ENCODE measurements at places on chromosomes 16 and 17. TPM values are rescaled to one million over a fixed set of nuclear protein-coding genes. Genes with fewer than 3 reads are reported as not detected.
A peak's percentile ranks its signal among the peaks of the same experiment; 100 is the strongest.

MMP2 gene
- not detected for total RNA-seq

KRT33B gene
- total RNA-seq = not detected

THOC6 gene
- total RNA-seq = 55.5 TPM

SULT1A4 gene
- total RNA-seq = 2.0 TPM

SEZ6L2 gene
- total RNA-seq = not detected

MXRA7 gene
- 3.9 TPM for total RNA-seq

NRN1L gene
- 3.6 TPM for total RNA-seq

GPR179 gene
- total RNA-seq = 0.35 TPM

ASPA gene
- total RNA-seq = not detected

DNA sequence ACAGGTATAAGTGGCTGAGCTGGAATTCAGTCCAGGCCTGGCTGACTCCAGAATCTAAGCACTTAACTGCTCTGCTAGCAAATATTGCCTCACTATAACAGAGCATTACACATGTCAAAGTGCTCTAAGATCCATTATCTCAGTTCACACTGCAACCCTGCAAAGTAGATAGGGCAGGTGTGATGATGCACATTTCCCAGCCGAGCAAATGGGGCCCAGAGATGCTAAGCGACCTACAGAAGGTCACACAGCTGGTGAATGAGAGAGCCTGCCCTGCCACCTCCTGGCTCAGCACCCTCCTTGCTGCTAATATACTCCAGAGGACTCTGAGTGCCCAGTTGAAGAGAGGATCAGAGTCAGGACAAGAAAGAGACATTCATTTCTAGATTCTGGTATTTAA, 73.6 kb upstream of the CCL1 start:
- H3K27me3 ChIP-seq = no peaks in the 10 kb centered on the region
- H3K27ac ChIP-seq = no peak overlapping the region
- no peak overlapping the region for H3K4me3 ChIP-seq
- no peaks in the 10 kb centered on the region for H3K4me1 ChIP-seq
- no peaks in the 10 kb centered on the region for H3K36me3 ChIP-seq

GRCh38 chr17:82457929-82458178, 687 bp upstream of the NARF start:
- peaks cover 7% of the 10 kb centered on the region for H3K36me3 ChIP-seq
- H3K4me3 ChIP-seq = peak overlapping the region; percentile 75
- H3K4me1 ChIP-seq = peaks cover 20% of the 10 kb centered on the region
- no peaks in the 10 kb centered on the region for H3K27me3 ChIP-seq
- DNase-seq = no peak

GRCh38 chr17:37466471-37466870, 23.2 kb upstream of the DUSP14 start:
- no peaks in the 10 kb centered on the region for H3K27me3 ChIP-seq
- H3K27ac ChIP-seq = no peak overlapping the region
- H3K4me1 ChIP-seq = no peaks in the 10 kb centered on the region
- no peak overlapping the region for H3K4me3 ChIP-seq
- peaks cover 33% of the 10 kb centered on the region for H3K36me3 ChIP-seq

- no peak for DNase-seq
- H3K27ac ChIP-seq = no peak overlapping the region
- no peaks in the 10 kb centered on the region for H3K36me3 ChIP-seq
- no peaks in the 10 kb centered on the region for H3K27me3 ChIP-seq
Measured at GRCh38 chr17:74962622-74963394, 9.8 kb downstream of the HID1 start.

GRCh38 chr17:48551214-48551555, 6.3 kb upstream of the HOXB2 start:
- no peaks in the 10 kb centered on the region for H3K27me3 ChIP-seq
- no peak overlapping the region for H3K27ac ChIP-seq
- H3K4me1 ChIP-seq = no peaks in the 10 kb centered on the region

DNA sequence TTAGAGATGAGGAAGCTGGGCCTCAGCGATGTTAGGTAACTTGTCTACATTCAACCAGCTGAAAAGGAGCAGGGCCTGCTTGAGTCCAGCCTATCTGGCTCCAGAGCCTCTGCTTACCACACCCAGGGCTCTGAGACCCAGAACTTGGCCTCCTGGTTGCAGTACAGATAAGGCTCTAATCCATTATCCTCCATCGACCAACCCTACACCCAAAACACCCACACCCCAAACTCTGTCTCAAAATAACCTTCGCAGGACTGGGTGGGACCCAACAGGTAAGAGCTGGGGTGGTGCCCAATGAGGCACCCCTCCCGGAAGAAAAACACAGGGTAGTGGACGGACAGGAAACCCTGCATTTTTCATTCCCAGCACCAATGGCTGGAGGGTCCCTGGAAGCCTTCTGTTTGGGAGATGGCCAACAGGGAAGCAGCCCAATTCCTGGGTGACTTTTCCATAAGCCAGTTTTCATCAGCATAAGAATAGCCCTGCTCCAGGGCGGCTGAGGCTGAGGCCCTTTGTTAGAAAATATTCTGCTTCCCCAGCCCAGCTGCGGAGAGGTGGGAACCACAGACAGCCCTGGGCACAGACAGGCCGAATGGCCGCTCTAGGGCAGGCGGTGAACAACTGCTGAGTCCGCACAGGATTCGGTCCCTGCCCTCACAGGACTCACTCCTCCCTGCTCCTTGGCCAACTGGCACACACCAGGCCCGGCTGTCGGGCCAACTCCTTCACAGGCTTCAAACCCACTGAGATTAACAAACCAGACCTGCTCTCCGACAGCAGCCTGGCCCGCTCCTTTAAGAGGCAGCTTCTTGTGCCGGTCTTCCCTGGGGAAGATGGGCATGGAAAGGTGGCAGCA, 9.8 kb downstream of the SMIM5 start:
- H3K27ac ChIP-seq = no peak overlapping the region
- no peak overlapping the region for H3K4me3 ChIP-seq
- peaks cover 36% of the 10 kb centered on the region for H3K36me3 ChIP-seq
- H3K4me1 ChIP-seq = no peaks in the 10 kb centered on the region

GRCh38 chr17:77503916-77504651, 363.3 kb downstream of the SEC14L1 start:
- no peaks in the 10 kb centered on the region for H3K36me3 ChIP-seq
- DNase-seq = no peak
- H3K4me3 ChIP-seq = no peak overlapping the region
- no peaks in the 10 kb centered on the region for H3K27me3 ChIP-seq

GRCh38 chr17:7493941-7494340, 9.8 kb downstream of the POLR2A start:
- no peaks in the 10 kb centered on the region for H3K27me3 ChIP-seq
- H3K4me3 ChIP-seq = no peak overlapping the region
- DNase-seq = no peak
- H3K36me3 ChIP-seq = peaks cover 20% of the 10 kb centered on the region
- no peak overlapping the region for H3K27ac ChIP-seq

GRCh38 chr16:75679366-75679765, 2.6 kb upstream of the CPHXL2 start:
- H3K27ac ChIP-seq = no peak overlapping the region
- no peaks in the 10 kb centered on the region for H3K36me3 ChIP-seq
- H3K4me3 ChIP-seq = no peak overlapping the region
- no peak for DNase-seq
- no peaks in the 10 kb centered on the region for H3K4me1 ChIP-seq

- no peaks in the 10 kb centered on the region for H3K27me3 ChIP-seq
- H3K27ac ChIP-seq = no peak overlapping the region
- H3K4me1 ChIP-seq = no peaks in the 10 kb centered on the region
- DNase-seq = no peak
- H3K4me3 ChIP-seq = no peak overlapping the region
Measured at GRCh38 chr16:85316944-85317343, 204.7 kb upstream of the CIBAR2 start.

DNA sequence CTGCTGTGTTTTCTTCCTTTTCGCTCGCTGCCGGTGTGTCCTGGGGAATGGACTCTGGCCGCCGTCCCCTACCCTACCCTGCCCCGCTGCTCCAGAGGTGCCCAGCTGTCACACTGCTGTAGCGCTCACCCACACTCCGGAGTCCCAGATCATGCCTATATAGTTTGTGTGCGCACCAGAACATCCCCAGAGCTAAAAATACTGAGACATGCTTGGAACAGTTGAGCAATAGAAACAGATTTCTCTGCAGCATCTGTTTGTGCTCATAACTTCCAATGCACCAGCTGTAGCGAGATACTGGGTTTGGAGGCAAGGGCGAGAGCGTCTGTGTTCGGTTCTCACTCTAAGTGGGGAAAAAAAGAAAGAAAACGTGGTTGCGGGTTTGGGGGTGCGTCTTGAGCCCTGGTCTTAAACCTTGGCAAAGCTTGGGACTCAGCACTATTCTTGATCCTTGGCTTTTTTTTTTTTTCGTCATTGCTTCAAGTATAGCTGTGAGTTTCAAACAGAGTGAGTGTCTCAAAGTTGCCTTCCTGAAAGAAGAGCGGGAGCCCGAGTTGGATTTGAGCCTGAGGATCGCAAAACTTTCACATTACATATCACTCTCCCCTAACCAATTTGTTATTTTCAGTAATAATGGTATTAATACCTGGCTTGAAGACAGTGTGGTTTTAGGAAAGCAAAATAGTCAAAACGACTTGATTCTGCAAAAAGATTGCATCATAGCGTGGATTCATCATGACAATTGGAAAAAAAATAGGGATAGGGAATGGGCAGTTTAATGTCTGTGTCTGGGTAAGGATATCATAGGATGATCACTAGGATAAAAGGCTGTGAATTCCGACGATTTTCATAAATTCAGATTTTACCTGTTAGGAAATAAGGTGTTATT, 621 bp downstream of the KCNJ2 start:
- H3K36me3 ChIP-seq = no peaks in the 10 kb centered on the region
- no peak overlapping the region for H3K27ac ChIP-seq
- peaks cover 3% of the 10 kb centered on the region for H3K27me3 ChIP-seq
- DNase-seq = no peak
- no peaks in the 10 kb centered on the region for H3K4me1 ChIP-seq
- H3K4me3 ChIP-seq = peak overlapping the region; percentile 7

DNA sequence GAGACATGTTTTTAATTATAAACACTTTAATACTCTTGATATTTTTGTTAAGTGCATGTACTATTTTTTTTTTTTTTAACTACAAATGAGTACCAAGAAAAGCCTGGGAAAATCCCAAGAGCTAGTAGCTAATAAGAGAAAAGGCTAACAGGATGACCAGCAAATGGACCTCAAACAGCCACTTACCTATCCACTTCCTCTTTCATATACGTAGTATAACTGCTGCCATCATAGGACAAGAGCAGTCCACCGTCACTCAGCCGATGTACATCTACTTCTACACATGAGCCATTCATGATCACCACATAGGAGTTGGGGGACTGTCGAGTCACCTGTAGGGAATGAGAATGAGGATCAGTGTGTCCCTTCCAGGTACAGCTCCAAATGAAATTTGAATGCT, 128.0 kb upstream of the C17orf78 start:
- H3K27me3 ChIP-seq = no peaks in the 10 kb centered on the region
- no peaks in the 10 kb centered on the region for H3K36me3 ChIP-seq
- no peak overlapping the region for H3K27ac ChIP-seq

GRCh38 chr17:45334701-45335677, 18.2 kb upstream of the MAP3K14 start:
- H3K27me3 ChIP-seq = no peaks in the 10 kb centered on the region
- H3K27ac ChIP-seq = no peak overlapping the region
- H3K36me3 ChIP-seq = no peaks in the 10 kb centered on the region
- no peaks in the 10 kb centered on the region for H3K4me1 ChIP-seq
- DNase-seq = no peak

- H3K27ac ChIP-seq = no peak overlapping the region
- no peaks in the 10 kb centered on the region for H3K4me1 ChIP-seq
- H3K36me3 ChIP-seq = no peaks in the 10 kb centered on the region
- no peaks in the 10 kb centered on the region for H3K27me3 ChIP-seq
Measured at GRCh38 chr17:57940653-57941329, 14.4 kb downstream of the CUEDC1 start.

GRCh38 chr17:30241051-30241450, 5.6 kb upstream of the SLC6A4 start:
- no peak for DNase-seq
- H3K27ac ChIP-seq = no peak overlapping the region
- H3K36me3 ChIP-seq = no peaks in the 10 kb centered on the region
- H3K27me3 ChIP-seq = no peaks in the 10 kb centered on the region

- DNase-seq = no peak
- no peak overlapping the region for H3K4me3 ChIP-seq
- no peak overlapping the region for H3K27ac ChIP-seq
- no peaks in the 10 kb centered on the region for H3K27me3 ChIP-seq
- no peaks in the 10 kb centered on the region for H3K4me1 ChIP-seq
Measured at GRCh38 chr16:88831838-88832237, 20.1 kb upstream of the APRT start.

DNA sequence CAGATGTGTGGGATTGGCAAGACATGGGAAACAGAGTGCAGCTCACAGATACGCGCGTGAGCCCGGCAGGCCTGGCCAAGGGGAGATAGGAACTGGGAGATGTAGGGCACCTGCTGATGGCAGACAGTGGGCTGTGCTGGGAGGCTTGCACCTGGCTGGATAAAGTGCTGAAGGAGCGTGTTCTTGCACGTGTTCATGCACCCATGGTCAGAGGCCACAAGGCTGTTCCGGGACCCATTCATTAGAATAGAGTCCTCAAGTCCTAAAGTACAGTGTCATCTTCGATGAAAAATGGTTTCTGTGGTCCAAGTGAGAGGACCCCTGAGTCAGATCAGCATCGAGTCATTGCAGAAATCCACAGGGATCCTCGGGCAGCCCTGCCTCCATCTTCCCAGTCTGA, 236.4 kb downstream of the CCDC182 start:
- no peaks in the 10 kb centered on the region for H3K27me3 ChIP-seq
- no peaks in the 10 kb centered on the region for H3K4me1 ChIP-seq
- no peak overlapping the region for H3K4me3 ChIP-seq
- no peak for DNase-seq
- no peak overlapping the region for H3K27ac ChIP-seq
